ENCODE measurements at places on chromosomes 3 and 15. TPM values are rescaled to one million over a fixed set of nuclear protein-coding genes. Genes with fewer than 3 reads are reported as not detected.

CLSTN2 gene
- not detected for total RNA-seq

PCSK6 gene
- total RNA-seq: 0.19 TPM

BLM gene
- 15.4 TPM for total RNA-seq

WNT7A gene
- not detected for total RNA-seq

DNA sequence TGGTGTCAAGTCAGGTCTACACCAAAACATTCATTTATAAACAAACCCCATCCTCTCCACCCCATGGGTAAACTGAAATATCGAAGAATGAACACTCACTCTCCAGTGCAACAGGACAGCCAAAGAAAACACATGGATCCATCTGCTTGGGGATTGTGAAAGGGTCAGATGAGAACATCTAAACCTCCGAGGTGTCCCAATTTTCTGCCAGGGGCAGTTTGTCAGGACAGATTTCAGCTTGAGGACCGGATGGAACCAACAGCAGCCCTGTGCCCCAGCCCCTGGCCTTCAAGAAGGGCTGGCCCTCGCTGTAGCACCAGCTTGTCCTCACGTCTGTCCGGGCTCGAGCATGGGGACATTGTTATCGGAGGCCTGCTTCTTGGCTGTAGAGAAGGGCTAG lies 45.5 kb downstream of the PCSK6 start:
- DNase-seq: no peak

- no peak for DNase-seq
These were observed 54.3 kb downstream of the LRRN1 start for GRCh38 chr3:3853544-3853943.

DNA sequence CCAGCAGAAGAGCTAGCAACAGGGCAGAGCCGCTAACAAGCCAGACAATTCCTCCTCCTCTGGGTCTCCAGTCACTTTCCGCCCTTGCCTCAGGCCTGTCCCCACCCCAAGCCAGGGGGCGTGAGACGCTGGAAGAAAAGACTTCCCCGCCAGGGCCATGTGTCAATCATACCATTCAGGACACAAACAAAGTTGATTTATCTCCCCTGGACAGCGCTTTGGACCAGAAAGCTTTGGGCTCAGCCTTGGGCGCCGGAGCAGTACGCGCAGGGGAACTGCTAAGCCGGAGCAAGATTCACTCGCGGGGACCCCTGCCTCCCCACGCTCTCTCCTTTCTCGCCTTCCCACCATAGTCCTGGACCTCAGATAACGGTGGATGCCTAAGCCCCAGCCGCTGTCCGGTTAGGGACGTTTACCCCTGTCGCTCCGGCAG lies 479 bp downstream of the LRRC2 start:
- no peak for DNase-seq

DNA sequence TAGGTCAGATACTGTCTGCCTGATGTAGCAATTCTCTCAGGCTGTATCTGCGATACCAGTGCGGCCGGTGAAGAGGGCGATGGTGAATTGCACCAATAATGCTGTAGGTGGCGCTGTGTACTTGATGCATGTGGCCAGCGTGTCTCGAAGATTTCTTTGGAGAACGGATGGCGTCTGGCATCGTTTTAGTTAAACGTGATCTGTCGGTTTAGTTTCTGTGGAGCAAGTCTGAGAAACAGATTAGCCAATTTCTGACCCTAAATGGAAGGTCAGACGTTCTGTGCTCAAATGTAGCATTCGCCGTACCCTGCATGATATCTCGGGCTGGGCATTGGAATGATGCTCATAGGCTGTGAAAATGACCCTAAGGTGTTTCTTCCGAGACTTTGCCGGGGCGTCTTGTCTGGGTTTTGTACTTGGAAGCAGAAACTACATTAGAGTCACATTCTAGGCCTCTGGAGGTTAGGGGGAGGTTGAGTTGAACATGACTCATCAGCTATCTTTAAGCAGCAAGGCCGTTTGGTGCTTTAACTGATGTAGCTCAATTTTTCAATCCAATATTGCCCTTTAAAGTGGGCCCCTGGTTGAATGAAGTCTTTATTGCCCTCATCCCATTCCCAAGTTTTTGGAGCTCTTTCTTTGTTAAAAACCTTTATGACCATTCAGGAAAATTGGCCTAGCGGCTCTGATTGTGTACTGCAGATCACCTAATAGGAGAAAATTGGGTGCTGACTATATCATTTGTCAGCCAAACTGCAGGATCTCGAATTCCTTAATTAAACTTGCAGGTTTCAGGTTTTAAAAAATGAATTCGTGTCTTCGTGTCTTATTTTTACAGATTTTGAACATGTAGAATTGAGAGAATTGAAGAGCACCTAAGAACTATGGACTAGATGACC lies 80.0 kb downstream of the SQOR start:
- peak; percentile 85 for DNase-seq

DNA sequence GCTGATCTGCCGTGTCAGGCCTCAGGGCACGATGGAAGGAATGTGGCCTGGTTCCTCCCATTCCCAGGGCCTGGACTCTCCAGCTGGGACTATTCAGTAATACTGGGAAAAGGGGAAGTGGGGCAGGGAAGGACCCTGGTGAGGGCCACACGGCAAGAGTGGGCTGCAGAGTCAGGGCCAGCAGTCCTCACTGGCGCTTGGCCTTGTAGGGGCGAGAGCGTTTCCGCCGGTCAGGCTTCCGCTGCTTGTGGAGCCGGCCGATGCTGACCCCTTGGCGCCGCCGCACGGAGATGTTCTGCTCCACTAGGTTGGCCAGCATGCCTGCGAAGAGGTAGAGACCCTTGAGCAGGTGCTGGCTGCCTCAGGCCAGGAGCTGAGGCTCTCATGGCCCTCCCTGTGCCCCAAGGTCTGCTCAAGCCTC lies 42.8 kb downstream of the SEMA3G start:
- no peak for DNase-seq

- no peak for DNase-seq
These were observed 6.1 kb downstream of the BCL6 start for GRCh38 chr3:187739094-187739560.

DNA sequence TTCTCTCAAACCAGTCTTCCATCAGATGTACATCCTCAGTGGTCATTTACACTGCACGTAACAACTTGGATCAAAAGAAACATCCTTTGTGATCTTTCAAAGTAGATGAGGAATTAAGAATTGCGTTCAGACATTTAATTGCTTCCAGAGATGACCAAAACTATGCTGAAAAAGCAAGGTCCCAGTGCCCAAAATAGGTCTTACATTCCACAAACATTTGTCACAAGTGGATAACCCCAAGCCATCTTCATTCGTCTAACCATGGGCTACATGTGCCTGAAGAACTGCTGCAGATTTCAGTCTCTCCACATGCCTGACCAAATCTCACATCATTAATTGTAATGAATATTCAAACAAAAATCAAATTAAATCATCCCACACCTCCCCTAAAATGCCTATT lies 273.6 kb downstream of the SHOX2 start:
- DNase-seq: no peak

DNA sequence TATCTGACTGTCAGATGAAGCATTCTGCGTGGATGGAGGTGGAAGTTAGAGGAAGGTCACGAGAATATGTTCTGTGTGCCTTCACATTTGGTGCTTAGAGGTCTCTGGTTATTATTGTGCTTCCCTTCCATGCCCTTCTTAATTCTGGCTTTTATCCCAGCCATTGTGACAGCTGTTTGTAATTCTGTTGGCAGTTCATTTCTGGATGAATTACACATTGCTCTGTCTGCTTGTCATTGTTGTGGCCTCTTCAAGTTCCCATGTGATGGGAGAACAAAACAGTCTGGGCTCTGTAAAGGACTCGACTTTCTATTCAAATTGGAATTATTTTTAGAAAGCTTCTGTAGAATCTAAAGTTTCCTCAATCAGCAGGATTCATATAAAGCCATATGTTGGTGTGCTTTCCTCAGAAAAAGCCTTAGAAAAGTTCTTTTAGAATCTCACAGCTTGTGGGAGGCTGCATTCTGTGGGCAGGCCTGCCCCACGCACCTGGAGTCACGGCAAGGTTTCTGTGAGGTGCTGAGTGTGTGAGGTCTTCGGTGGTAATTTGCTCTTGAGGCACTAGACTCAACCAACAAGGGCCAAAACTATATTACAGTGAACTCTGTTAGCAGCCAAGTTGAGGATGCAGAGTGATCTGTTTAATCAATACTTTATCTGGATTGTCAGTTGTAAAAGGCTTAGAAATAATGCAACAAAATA lies 397.4 kb upstream of the AZI2 start:
- DNase-seq: no peak

- no peak for DNase-seq
These were observed 247.8 kb downstream of the FAM43A start for GRCh38 chr3:194933465-194933864.

- no peak for DNase-seq
These were observed 290.7 kb upstream of the MDFIC2 start for GRCh38 chr3:70603103-70603502.

DNA sequence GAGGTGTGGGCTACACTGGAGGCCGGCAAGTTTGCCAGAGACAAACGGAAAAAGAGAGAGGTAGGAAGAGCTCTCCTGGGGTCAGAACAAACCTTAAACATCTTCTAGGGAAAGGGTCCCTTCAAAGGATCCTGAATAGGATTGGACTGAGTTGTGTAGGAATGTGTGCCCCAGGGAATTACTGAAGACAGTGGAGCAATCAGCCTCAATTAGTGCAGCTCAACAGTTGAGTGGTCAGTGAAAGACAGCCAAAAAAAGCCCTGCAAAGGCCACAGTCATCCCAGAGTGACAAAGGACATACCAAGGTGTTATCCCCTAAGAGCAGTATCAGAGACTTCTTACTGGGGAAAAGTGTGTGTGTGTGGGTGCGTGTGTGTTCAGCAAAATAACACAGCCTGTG lies 70.3 kb downstream of the NUP210 start:
- no peak for DNase-seq

DNA sequence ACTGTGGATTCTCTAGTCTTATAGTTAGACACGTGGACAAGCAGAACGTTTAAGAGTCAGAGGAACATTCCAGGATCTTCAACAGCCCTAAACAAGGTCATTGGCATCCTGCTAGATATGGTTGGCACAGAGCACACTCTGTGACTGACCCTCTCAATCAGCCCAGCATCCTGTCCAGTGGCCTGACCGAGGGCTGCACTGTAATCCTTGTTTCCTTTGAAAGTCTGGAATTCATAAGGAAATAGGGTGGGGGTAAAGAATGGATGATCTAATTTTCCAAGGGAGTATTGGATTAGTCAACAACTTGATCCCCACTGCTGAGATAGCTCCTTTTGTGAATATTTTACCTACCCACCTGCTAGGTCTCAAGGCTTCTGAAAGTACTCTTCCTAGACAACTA lies 94.5 kb upstream of the DLG1 start:
- DNase-seq: no peak

GRCh38 chr3:185734725-185735096 lies 90.1 kb downstream of the IGF2BP2 start:
- no peak for DNase-seq

DNA sequence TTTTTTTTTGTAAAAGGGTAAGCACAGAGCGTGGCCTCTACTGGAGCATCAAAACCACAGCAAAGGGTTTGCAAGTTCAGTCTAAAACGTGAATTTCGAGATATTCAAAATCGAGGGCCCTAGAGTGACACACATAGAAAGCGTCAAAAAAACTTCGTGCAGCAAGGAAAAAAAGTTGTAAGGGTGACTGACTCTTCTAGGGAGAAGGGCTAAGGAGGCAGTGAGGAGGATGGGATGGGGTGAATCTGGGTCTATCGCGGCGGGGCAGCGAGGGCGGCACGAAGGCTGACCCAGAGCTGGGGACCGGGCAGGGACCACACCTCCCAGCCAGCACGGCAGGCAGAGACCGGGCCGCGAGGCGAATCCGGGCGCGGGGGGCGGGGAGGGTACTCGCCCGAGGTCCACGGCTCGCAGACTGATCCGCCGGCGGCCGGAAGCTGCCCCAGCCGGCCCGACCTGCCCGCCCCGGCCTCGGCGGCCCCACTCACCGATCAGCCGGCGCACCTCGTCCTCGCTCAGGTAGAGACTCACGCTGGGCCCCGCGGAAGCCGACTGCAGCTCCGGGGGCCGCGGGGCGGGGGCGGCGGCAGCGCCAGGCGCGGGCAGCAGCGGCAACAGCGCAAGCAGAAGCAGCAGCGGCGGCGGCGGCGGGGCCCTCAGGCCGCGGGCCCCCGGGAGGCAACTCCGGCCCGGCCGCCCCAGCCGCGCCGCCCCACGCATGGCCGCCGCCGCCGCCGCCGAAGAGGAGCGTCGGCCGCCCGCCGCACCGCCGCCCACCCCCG lies 533 bp downstream of the RYK start:
- peak; percentile 82 for DNase-seq

DNA sequence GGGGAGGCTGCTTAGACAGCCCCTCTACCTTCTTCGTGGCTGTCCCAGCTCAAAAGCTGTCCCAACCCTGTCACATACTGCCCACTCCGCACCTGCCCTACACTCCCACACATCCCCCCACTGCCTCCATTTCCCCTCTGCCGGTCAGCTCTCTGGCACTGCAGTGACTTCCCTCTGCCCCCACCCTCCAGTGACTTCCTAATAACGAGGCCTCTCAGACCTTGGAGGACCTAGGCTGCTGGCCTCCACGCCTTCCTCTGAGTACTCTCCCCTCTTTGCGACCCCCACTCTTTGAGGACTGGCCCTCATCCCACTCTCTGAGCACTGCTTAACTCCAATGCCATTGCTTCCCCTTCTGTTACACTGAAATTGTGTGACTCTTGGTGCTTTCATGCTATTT lies 45.3 kb downstream of the KY start:
- no peak for DNase-seq

- DNase-seq: no peak
These were observed 16.7 kb downstream of the C2CD4A start for GRCh38 chr15:62083194-62084154.

DNA sequence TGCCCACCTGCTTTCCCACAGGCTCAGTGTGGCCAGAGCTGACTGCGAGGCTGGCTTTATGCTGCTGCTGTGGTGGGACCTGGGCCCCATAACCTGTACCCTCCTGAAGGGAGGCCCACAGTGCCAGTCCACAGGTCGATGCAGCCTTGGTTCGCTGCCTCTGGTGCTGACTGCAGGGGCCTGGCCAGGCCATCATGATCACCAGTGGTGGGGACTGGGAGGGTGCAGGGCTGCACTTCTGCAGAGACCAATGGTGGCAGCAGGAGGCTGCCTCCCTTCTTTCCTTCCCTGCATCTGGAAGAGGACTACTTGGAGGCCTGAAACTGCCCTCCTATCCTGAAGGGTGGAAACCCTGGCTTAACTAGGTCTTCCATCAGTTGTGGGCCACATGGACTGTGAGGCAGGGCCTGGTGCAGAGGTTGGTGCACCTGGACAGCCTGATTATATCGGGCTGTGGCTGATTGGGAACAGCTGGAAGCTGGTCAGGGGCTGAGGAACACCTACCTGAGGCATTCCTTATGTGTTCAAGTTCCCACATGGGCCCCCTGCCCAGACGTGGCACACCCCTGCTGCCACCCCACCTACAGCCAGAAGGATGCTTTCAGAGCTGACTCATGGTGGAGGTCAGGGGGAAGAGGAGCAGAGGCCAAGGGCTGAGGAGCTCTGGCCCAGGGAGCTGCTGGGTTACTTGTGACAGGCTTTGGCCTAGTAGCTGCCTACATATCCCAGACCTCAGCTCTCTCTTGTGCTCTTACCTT lies 29.8 kb downstream of the POMGNT2 start:
- DNase-seq: peak; percentile 49

DNA sequence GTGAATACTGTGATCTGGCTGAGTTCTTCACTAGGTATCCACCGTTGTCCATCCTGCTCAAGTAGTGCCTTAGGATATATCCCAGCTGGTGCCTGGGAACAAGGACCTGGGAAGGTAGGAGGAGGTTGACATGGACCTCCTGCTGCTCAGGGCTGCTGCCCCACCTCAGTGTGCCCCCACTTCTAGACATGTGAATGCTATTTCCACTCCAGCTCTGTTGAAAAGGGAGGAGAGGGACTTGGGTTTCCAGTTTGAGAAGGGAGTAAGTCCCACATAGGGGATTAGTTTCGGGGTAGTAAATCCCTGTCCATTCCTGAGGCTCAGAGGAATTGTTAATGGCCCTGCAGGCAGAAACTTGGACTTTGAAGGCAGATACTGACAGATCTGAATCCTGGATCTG lies 32.9 kb upstream of the ETV5 start:
- DNase-seq: no peak
